Placental epithelial cell (primary cell): ENCODE measurements at places on chromosomes 3 and 15. TPM values are rescaled to one million over a fixed set of nuclear protein-coding genes. Genes with fewer than 3 reads are reported as not detected.

EOMES gene
- total RNA-seq, result not detected in 2 replicates

SERINC4 gene
- 0.39 TPM in 1 of 2 replicates, not detected in the other for total RNA-seq

MORC1 gene
- not detected in 2 replicates for total RNA-seq

ZPLD1 gene
- not detected in 2 replicates for total RNA-seq

SNURF gene
- 4.3 and 7.9 TPM in 2 replicates for total RNA-seq

CPNE9 gene
- total RNA-seq, result not detected in 2 replicates

MAGEL2 gene
- total RNA-seq, result 0.11 and 0.39 TPM in 2 replicates

KNG1 gene
- not detected in 2 replicates for total RNA-seq

CTXN2 gene
- not detected in 2 replicates for total RNA-seq

NRG4 gene
- total RNA-seq, result 1.6 and 5.1 TPM in 2 replicates

SOX2 gene
- total RNA-seq, result not detected in 2 replicates
